ENCODE measurements at places on chromosomes 11 and 22.

- DNase-seq: no peak
These were observed 13.7 kb downstream of the TBC1D22A start for GRCh38 chr22:46775850-46776826.

DNA sequence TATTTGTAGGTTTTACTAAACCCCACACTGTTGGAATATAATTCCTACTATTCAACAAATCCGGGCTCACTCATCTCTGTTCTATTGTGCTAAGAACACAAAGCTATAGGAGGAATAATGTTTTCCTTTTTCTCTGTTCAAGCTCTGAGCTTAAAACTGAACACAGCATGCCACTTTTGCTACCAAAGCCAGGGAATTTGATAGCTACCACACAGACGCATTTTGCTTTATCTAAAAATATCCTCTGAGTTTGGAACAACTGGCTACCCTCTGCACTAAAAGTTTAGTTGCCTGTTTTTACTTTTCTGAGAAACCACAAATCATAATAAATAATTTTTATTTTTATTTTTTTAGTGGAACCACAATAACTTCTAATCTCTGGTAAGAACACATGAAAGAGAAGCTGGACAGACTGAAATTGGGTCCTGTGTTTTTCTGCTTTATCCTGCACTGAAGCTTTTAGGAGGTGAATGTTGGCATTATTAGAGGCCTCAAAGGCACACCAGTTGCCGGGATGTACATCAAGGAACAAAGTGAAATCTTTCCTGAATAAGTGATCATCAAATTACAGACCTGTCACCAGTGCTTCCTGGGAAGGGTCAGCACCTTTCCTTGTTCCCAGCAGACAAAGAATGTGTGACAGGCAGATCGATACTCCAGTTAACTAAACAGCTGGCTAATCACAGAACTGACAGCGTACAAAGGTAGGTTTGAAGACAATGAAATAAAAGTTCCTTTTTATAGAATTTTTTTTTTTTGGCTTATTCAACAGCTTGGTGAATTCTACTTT, 523.2 kb upstream of the TENM4 start:
- DNase-seq: no peak

DNA sequence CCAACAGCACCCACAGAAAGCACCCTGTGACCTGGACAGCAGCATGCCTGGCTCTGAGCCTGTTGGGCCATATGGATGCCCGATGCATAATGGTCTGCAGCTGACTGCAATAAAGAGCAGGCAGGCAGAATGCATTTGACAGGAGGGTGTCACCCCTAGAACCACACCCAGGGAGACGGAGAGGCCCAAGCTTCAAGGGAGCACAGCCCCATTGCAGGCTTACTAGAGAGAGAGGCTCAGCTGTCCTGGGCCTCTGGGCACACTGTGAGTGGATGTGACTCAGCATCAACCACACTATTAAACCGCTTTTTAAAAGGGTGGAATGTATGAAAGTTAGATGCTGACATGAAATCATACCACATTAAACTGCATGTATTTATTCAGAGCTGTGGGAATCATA, 365.3 kb downstream of the CTTN start:
- no peak for DNase-seq

GRCh38 chr11:15495462-15495861, 380.7 kb downstream of the INSC start:
- DNase-seq: no peak

DNA sequence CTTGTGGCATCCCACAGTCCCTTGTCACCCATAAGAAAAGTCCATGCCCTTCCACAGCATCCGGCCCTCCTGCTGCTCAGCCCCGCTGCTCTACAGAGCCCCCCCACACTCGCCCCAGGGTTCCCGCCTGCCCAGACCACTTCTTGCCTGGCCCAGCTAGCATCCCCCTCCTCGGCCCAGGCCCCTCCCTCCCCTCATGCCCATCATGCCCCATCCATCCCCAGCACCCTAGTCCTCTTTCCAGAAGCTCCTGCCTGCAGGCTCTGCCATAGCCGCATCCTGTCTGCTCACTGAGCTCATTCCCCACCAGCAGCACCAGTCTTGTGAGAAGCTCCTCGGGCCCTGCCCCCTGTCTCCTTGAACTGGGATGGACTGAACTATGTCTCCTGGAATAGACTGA, 54.4 kb downstream of the LINC01488 start:
- DNase-seq: no peak

- DNase-seq: no peak
These were observed 70.5 kb downstream of the LINC01488 start for GRCh38 chr11:69551963-69552362.

DNA sequence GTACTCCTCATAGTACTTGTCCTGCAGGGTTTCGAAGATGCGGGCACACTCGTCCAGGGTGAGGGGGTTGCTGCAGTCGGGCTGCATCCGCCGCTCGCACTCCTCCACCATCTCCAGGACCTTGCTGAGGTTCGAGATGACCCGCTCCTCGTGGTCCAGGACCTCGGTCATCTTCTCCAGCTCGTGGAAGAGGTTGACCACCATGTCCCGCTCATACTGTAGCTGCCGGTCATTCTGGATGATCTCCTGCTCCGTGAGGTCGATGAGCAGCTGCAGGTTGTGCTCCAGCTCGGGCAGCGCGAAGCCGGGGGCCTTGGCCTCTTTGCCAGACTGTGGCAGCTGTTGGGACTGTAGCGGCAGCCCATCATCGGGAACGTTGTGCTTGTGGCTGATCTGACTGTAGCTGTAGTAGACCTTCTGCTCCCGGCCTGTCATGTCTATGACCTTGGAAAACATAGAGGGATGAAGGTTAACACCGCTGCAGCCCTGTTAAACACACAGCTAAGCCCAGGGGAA, 13.0 kb downstream of the TFIP11 start:
- DNase-seq: no peak

DNA sequence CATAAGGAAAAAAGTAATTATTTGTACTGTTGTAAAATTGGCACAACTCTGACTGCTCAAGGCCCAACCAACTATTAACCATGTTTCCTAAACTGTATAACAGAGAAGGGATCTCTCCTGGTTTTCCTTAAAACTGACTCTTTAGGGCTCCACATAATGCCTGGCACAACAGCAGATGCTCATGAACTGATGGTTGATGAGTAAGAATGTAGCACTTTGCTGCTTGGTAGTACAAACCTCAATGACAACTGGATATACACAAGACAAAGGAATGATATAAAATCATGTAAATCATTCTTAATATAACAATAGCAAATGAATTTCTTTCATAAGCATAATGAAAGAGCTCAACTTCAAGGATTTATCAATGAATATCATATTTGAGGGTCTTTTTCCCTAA, 11.7 kb downstream of the MSANTD2 start:
- no peak for DNase-seq

DNA sequence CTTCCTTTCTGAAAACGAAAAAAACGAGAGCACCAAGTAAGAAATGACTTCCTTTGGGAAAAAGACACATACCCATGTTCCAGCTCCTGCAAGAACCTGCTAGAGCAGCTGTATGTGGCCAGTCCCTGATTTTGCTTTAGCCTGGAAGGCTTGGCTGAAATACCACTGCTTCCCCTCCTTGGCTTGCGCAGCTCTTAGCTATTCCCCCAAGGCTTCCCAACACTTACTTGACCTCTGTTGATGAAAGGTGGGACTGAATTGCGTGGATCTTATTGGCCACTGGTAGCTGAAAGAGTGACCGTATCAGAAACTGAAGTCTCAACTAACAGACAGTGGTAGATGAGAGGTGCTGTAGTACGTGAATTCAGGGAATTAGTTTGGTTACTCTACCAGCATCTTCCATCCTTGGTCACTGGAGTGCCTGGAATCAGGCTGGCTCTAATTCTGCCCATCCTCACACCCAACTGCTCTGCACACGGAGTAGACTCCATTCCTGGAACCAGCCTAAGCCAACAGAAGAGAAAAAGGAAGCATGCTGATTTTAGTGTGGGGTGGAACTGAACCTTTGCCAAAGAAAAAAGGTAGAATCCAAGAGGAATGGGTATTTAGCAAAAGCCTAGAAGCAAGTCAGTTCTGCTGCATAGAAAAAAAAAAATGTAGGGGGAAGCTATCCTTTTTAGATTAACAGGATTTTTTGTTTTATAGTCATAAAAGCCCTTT, 73.8 kb upstream of the CRTAM start:
- no peak for DNase-seq

DNA sequence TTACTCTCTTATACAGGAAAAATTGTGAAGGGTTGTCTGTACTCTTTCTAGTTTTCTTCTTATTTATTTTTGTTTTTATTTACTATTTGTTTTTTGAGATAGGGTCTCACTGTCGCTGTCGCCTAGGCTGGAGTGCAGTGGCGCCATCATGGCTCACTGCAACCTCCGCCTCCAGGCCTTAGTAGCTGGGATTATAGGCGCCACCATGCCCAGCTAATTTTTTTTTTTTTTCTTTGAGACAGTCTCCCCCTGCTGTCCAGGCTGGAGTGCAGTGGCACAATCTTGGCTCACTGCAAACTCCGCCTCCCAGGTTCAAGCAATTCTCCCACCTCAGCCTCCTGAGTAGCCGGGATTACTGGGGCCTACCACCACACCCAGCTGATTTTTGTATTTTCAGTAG, 18.4 kb downstream of the CUL5 start:
- DNase-seq: no peak

DNA sequence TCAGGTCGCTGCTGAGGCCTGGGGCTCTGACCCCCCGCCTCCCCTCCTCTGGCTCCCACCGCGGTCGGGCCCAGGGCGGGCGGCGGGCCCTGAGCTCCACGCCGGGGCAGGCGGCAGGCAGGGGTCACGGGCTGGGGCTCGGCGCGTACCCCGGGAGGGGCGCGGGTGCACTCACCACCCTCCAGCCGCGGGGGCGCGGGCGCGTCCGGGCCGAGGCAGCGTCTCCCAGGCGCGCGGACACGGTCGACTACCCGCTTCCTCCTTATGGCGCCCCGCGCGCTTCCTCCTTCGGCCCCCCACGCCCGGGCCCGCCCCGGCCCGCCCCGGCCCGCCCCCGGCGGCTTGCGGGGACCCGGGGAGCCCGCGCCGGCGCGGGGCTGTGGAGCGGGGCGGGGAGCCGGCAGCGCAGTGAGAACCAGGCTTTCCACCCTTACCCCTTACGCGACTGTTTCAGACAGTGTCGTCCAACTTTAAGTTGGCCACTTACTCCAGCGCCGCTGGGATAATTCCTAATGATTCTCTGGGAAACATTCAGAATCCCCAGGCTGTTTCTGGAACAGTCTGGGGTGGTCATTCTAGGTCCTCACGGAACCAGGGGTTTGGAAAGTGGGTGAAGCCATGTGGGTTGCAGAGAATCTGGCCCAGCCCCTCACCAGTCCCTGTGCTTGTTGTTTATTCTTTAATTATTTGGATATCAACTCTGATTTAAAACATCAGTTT, at the start of gene BID:
Gene BID (minus strand): TSS at position 264 of the 720 bp plus-strand sequence. CDS start 24,353 bp downstream, outside the sequence.
- DNase-seq: peak; percentile 55

DNA sequence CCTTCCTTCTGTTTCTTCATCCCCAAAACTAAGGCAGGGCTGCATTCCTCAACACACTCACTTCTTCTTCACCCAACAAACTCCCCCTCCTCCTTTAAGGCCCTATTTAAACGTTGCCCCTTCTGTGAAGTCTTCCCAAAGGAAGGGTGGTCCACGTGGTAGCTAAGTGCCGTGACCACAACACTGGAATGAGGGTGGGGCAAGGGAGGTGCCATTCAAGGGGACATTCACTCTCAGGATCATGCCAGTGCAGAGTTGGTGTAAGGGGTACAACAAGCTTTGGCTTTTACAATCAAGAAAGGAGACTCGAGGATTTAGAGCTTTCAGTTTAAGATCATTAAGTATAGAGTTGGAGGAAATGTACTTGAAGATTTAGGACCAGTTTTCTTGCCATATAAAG, 8.0 kb upstream of the MS4A10 start:
- no peak for DNase-seq

DNA sequence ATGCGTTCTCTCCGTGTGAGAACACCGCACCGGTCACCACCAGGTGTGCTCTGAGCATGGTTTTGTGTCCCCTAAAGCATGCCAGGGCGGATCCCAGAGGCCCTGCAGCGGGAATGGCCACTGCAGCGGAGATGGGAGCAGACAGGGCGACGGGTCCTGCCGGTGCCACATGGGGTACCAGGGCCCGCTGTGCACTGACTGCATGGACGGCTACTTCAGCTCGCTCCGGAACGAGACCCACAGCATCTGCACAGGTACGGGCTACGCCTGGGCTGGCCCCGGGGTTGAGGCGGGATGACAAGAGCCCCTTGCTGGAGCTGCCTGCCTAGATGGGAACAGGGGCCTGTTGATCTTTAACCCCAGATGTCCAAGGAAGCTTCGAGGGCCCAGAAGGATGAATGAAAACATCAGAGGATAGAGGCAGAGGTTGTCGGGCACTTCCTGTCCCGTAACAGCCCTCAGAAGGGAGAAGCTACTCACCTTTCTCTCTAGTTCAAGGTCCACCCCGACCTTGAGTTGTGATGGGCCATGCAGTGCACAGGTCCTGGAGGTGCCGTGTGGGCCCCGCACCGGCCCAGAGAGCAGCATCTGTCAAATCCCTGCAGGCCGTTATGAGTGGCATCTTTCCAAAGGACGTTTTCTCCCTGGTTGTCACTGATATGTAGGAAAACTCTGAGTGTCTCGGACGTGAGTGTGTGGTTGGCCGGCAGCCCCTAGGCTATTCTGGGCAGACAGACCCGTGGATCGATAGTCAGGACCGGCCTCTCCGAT, 3.3 kb downstream of the CRELD2 start:
- no peak for DNase-seq

- no peak for DNase-seq
These were observed 86.5 kb upstream of the HTATIP2 start for GRCh38 chr11:20277014-20277413.

GRCh38 chr11:94183886-94184264, 55.2 kb downstream of the PANX1 start:
- DNase-seq: no peak

DNA sequence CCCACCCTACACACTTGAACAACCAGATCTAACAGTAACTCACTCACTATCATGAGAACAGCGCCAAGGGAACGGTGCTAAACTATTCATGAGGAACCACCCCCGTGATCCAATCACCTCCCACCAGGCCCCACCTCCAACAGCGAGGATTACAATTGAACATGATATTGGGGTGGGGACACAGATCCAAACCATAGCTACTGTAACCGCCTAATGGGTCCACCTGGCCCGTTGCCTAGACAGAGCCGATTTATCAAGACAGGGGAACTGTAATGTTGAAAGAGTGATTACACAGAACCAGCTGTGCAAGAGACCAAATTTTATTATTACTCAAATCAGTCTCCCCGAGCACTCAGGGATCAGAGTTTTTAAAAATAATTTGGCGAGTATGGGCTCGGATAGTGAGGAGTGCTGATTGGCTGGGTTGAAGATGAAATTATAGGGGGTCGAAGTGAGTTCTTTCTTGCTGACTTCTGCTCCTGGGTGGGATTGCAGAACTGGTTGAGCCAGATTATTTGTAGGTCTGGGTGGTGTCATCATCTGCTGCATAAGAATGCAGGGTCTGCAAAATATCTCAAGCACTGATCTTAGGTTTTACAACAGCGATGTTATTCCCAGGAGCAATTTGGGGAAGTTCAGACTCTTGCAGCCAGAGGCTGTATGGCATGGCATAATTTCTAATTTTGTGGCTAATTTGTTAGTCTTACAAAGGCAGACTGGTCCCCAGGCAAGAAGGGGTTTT, 17.9 kb upstream of the ZC3H12C start:
- DNase-seq: no peak

DNA sequence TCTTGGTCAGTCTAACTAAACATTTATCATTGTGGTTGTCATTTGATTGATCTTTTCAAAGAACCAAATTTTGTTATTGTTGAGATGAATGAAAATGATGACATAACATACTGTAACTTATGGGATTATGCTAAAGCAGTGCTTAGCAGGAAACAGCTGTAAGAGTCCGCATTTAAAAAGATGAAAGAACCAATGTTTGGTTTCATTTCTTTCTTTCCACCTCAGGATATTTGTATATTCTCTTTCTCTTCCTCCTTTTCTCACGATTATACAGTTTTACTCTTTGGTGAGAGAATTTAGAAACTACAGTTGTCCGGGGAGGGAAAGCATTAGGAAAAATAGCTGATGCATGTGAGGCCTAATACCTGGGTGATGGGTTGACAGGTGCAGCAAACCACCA, 23.1 kb downstream of the PIH1D2 start:
- DNase-seq: no peak

All from psoas muscle (tissue), 8 donors.